RCC 7860 (cell line): ENCODE measurements at places on chromosomes 3 and 15.

- DNase-seq = no peak
Observed at GRCh38 chr3:133295199-133295901, 104.5 kb upstream of the BFSP2 start.

GRCh38 chr3:188196232-188196990 lies 42.5 kb downstream of the LPP start:
- DNase-seq = peak; percentile 51

DNA sequence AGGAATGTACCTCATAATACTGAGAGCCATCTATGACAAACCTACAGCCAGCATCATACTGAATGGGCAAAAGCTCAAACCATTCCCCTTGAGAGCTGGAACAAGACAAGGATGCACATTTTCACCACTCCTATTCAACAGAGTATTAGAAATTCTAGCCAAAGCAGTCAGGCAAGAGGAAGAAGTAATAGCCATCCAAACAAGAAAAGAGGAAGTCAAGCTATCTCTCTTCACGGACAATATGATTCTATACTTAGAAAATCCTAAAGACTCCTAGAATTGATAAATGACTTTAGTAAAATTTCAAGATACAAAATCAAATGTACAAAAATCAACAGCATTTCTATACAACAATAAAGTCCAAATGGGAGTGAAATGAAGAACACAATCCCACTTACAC lies 30.2 kb downstream of the OCA2 start:
- no peak for DNase-seq

- DNase-seq = no peak
Observed at GRCh38 chr15:31261266-31262142, 65.1 kb upstream of the KLF13 start.

- peak; percentile 61 for DNase-seq
Observed at GRCh38 chr15:75107908-75108838, 84.8 kb downstream of the PPCDC start.

DNA sequence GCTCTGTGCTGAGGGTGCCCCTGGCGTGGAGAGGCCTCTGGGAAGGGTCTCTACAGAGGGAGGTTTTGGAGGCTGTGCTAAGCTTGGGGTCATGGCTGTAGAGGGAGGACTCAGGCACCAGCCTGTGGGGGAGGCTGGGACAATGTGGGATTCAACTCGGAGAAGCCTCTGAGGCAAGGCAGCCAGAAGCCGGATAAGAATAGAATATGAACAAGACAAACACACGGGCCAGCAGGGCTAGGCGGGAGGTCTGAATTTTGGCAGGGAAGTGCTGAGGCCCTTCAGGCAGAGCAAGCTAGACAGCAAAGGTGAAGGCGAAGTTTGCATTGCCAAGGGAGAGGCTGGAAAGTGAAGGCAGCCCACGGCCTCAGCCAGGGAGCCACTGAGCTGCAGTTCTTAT lies 612.1 kb upstream of the NR2F2 start:
- no peak for DNase-seq

DNA sequence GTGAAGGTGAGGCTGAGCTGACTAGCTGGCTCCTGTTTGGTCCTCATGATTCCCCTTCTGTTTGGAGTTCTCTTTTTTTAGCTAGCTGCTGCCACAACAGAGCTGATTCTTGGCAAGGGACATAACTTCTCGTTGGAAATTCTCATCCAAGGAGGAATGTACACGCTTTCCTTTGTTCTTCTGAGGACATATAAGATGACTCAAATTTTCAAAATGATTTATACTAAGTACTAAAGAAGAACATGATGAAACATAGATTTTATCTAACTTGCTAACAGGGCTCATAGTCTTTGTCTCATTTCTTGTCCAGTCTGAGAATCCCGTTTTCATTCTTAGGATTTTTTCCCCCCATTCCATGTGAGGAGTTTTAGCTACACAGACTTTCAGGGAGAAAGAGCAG lies 2.9 kb upstream of the TFG start:
- DNase-seq = no peak
